ENCODE measurements at places on chromosomes 4 and X.

DNA sequence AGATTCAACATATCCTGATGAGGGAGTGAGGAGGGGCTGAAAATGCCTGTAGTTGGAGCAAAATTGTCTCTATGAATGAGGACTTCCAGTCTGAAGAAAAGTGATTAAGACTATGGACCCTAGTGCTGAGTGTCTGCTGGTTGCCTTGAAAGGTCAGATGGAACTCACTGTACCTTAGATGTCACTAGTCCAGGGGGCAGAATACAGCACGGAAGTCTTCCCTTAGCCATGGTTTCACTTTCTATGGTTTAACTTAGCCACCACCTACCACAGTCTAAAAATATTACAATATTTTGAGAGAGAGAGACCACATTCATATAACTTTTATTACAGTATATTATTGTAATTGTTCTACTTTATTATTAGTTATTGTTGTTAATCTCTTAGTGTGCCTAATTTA, 223.1 kb downstream of the FMR1NB start:
- no peak for DNase-seq

DNA sequence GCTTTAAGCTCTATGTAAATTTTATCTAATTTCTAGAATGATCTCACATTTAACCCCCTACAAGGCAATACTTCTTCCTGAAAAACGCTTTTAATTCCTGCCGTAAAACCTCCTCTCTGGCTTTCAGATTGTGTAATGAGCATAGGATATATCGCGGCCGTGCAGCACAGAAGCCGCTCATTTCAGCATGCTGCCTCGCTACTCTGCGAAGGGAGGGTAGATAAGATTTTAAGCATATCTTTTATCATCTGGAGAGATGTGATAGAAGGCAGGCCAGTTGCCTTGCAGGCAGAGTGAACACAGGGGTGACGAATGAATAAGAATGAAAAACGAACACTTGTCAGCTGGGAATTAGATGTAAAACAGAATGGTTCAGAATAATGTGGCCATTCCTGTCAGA, 265.5 kb downstream of the UNC5C start:
- no peak for DNase-seq

DNA sequence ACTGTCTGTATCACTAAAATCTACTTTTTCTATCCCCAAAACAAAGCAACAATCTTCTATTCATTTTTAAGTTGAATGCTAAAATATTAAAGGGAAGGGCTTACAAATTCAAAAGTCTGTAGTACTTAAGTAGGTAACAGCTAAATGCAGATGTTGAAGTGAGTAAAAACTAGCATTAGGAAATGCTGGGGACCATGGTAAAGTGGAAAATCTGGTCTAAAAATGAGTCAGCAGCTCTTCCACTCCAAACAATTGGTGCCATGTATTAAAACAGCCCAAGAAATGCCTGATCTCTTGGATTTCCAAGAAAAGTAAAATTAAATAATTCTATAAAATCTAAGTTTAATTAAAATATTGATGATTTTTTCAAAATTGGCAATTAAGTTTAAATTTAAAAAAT, 73.3 kb upstream of the PPP3CA start:
- no peak for DNase-seq

GRCh38 chr4:138911909-138912703, 103.5 kb upstream of the NOCT start:
- DNase-seq: no peak

- no peak for DNase-seq
Measured at GRCh38 chr4:9893329-9894108, 112.1 kb downstream of the DRD5 start.

Measured in cortex of kidney (tissue), 1 donor.